Activated T-cell treated with anti-CD3 and anti-CD28 coated beads for 4 hours (primary cell): ENCODE measurements at places on chromosomes 5 and 9.

DNA sequence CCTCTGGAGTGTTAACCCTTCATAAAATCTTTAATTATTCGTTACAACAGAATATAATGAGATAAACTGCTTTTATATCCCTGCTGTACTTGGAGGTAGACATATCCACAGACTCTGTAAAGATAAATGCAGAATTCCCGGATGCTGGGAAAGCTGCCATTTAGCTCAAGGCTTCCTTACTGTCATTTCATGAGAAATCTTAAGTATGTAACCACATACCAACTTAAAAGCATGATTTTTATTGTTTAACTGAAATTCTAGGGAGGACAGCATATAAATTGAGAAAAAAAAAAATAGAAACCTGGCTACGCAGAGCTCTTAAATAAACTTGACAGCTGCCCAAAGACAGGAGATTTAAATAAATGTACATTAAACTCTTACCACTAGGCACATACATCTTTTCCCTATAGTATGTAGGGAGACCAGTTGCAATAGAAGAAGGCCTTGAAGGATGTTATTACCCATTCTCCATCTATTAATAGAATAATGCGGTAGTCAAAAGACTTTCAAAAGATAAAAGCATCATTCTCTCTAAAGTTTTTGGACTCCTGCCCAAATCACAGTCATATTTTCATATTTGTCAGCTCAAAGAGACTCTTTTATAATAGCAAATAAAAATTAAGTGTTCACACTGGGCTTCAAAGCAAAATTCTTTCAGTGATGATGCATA lies 373.8 kb downstream of the NDUFS4 start:
- DNase-seq: no peak

DNA sequence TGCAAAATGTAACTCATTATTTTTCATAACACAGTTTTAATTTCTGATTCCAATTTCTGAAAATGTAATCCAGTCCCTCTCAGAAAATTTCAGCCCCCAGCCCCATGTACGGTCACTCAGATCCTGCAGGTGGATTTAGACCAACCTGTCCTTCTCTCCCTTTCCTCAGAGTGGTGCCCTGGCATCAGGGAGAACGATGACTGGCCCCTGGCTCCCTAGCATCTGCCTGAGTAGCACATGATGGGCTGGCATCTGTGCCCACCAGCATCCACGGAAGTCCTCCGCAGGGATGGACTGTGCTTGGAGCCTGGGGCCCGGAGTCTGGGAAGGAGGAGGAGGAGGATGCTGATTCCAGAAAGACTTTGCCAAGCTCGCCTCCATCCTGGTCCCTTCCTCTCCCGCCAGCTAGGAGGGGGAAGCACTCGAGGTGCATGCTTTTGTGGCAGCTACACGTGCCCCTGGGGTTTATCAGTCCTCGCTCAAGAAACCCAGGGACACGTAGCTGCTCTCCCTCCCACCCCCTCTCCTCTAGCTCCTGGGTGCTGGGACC lies 54.4 kb upstream of the RUFY1 start:
- no peak for DNase-seq

- no peak for DNase-seq
These were observed 389.6 kb downstream of the SEMA5A start for GRCh38 chr5:9156282-9156681.

GRCh38 chr5:14665101-14665822 lies 744 bp downstream of the OTULIN start:
- no peak for DNase-seq

GRCh38 chr5:4740156-4740555 lies 400.0 kb upstream of the ADAMTS16 start:
- no peak for DNase-seq

DNA sequence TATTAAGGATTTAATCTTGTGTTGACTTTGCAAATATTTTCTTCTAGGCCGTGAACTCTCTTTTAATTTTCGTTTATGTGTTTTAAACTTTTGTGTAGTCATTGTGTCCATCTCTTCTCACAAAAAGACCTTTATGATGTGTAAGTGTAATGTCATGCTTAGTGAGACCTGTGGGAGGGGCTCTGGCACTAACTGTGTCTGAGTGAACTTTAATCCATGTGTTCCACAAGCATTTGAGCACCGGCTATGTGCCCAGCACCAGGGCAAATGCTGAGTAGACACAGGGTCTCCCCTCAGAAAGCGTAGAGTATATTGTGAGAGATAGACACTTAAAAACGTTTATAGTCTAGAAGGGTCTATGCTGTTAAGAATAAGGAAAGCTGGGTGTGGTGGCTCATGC lies 272.6 kb upstream of the TUT7 start:
- no peak for DNase-seq

- peak; percentile 41 for DNase-seq
These were observed 208.9 kb downstream of the TRIO start for GRCh38 chr5:14351845-14352712.

- no peak for DNase-seq
These were observed 19.4 kb downstream of the NR2F1 start for GRCh38 chr5:93602241-93603077.

GRCh38 chr5:77305956-77306355 lies 95.5 kb downstream of the PDE8B start:
- DNase-seq: no peak

DNA sequence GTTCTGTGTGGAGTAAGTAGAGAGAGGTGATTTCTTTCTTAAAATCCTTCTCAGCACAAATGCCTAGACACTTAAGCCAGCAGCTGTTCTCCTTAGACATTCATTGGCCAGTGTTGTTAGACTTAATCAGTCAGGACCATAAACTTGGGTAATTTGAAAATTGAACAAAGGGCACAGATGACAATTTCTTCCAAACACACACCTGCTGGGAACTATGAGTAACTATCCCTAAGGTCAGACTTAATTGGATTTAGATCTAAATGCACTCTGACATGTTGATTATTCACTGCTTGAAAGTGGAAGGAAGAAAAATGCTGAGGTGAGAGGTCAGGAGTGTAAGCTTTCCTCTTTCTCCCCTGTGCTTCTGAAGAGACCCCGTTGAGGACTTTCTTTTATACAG lies 1083.7 kb upstream of the DMAC1 start:
- DNase-seq: no peak

- DNase-seq: no peak
These were observed 283.1 kb downstream of the GLIS3 start for GRCh38 chr9:4016789-4017188.

- DNase-seq: no peak
These were observed 56.3 kb upstream of the GDNF start for GRCh38 chr5:37896159-37896558.
